ENCODE measurements at places on chromosomes 12 and 14.

GRCh38 chr12:66636771-66637170, 42.1 kb downstream of the GRIP1 start:
- no peak for DNase-seq

DNA sequence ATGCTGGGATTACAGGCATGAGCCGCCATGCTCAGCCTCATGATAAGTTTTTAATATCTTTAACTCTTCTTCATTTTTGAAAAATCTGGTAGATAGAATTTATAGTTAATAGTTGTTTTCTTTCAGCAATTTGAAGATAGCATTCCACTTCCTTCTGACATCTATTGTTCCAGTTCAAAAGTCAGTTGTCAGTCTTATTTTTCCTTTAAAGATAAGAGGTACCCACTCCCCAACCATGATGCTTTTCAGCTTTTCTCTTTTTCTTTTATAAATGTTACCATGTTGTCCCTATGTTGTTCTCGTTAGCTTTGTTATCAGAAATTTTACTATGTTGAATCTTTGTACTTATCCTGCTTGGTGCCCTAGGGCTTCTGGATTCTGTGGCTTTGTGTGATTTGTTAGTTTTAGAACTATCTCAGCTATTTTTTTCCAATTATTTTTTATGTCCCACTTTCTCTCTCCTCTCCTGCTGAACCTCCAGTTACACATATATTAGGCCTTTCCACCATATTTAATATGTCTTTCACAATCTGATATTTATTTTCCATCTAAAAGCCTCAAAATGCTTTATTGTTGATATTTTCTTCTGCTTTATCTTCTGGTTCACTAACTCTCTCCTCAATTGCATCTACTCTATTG, 181.6 kb upstream of the FOXN3 start:
- DNase-seq: no peak

GRCh38 chr12:112350593-112351592, 31.3 kb downstream of the HECTD4 start:
- DNase-seq: no peak

DNA sequence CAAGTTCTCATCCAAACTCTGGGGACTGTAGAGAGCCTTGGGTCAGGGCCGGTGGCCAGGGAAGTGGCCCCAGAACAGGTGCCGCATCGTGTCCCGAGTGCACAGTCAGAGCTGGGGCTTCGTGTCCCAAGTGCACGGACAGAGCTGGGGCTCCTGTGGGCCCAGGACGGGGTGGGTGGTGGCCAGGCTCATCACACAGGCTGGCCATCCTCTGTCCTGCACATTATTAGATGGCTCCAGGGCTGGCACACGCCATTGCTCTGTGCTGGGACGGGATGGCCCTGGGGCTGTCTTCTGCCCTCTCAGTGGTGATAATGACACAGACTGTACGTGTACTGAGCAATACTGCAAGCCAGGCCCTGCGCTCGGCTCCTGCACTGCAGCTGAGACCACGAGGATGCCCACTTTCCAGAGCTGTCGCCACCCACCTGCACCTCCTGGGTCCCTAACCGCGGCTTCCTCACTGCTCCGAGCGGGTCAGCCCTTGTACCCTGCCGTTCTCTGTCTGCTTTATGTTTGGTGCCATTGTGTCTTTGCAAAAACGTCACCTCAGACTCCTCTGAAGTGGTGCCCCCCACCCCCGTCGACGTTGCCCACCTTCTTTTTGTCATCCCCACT, 1.9 kb downstream of the FBRSL1 start:
- DNase-seq: no peak

- no peak for DNase-seq
Observed at GRCh38 chr12:89299931-89300330, 52.4 kb downstream of the DUSP6 start.
